ENCODE measurements at places on chromosomes 16 and 17. TPM values are rescaled to one million over a fixed set of nuclear protein-coding genes. Genes with fewer than 3 reads are reported as not detected.
A peak's percentile ranks its signal among the peaks of the same experiment; 100 is the strongest.

DNA sequence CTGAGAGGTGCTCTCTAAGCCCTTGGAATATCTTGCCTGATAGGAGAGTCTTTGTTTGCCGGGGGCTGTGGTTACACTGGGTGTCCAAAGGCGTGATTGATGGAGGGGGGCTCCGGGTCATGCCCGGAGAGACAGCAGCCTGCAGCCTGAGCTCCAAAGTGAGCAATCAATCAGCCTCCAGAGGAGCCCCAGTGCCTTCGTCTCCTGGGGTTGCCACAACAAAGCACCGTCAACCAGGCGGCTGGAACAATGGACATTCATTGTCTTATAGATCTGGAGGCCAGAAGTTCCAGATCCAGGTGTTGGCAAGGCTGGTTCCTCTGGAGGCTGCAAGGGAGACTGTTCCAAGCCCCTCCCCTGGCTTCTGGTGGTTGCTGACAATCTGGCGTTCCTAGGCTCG, 24.0 kb upstream of the GINS2 start:
- DNase-seq: no peak

- DNase-seq: no peak
Measured at GRCh38 chr17:64786337-64786736, 124.2 kb upstream of the SMURF2 start.

The SSTR5 gene
- not detected for total RNA-seq

- no peak for DNase-seq
Measured at GRCh38 chr17:78375401-78376151, 2.9 kb upstream of the PGS1 start.

DNA sequence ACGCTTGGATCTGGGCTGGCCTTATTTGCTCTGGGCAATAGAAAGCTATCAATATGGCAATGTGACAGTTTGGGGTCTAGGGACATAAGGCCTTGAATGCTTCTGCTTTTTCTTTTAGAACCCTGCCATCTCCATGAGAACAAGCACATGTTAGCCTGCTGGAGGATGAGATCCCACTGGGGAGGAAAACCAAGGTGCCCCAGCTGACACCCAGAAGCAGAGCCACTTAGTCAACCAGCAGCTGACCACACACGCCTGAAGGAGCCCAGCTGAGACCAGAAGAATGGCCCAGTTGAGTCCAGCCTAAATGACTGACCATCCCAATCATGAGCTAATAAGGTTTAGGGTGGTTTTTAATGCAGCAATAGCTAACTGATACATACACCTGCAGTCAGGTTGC, 171.2 kb downstream of the AHSP start:
- no peak for DNase-seq

DNA sequence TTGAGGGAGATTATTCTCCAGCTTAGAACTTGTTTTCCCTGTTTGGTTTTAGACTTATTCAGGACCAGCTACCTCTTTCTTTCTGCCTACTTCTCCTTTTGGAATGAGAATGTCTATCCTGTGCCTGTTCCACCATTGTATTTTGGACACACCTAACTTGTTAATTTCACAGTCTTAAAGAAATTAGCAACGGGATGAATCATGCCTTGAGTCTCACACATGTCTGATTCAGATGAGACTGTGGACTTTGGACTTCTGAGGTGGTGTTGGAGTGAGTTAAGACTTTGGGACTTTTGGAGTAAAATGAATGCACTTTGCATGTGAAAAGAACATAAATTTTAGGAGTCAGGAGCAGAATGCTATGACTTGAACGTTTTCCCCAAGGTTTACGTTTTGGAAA, 581.4 kb downstream of the CDH11 start:
- no peak for DNase-seq

The SLC5A11 gene
- total RNA-seq: 0.18 TPM

The KRTAP4-5 gene
- total RNA-seq: not detected

- no peak for DNase-seq
Measured at GRCh38 chr17:47742319-47743181, 9.5 kb downstream of the TBX21 start.

DNA sequence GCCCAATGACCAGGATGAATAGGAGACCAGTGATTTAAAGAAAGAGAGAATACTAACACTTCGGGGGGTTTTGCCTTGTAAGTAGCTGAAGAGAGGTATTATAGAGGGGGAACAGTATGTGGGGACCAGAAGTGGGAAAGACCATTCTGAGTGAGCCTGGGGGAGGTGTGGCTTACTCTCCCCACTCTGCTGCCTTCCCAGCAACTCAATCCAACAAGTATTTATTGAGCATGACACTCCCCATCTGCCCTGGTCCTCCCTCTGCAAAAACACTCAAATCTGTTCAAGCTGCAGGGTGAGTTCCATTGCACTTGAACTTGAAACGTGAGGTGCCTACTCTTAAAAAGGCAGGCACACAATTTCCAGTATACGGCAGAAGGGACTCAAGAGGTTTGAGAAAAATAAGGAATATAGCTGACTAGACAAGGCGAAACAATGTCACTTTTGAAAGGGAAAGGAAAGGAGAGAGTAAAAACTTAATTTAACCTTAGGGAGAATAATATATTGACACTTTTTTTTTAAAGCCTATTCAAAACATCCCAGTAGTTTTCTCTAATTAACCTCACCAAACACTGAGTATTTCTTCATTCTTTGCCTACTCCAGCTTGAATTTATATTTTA, 8.2 kb downstream of the FAM117A start:
- peak; percentile 72 for DNase-seq

DNA sequence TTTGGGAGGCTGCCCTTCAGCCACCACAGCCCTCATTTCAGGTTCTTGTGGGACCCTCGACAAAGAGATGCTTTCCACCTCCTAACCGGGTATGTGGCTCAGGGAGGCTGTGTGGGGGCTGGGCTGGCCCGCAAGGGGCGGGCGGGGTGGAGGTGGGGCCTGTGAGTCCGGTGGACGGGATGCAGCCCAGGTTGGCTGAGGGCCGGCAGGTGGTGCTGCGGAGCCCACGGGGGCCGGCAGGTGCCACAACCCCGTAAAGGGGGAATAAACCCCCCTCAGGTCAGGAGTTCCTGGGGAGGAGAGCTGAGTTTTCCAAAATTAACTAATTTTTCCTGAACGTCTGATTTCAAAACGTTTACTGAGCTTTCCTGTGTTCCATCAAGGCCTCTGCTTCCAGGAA, 4.9 kb upstream of the CIAO3 start:
- no peak for DNase-seq

GRCh38 chr16:83420206-83420760, 387.5 kb upstream of the HSBP1 start:
- DNase-seq: no peak

DNA sequence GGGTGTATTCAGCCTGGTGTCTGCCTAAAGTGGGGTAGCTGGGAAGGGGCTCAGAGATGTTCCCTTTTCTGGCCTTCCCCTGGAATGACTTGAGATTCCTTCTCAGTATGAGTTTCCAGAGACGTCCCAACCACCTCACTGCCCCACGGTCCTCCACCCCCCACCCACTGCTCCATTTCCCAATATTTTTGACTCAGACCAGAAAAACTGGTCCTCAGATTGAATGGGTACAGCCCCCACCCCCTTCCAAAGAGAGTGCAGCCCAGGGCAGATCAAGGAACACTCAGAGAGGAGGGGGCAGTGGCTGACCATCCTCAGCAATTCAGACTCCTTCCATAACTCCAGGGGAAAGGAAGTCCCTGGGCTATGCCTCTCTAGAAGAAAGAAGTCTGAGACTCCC, 3.2 kb downstream of the ACLY start:
- no peak for DNase-seq

The PDPK1 gene
- total RNA-seq: 8.4 TPM

DNA sequence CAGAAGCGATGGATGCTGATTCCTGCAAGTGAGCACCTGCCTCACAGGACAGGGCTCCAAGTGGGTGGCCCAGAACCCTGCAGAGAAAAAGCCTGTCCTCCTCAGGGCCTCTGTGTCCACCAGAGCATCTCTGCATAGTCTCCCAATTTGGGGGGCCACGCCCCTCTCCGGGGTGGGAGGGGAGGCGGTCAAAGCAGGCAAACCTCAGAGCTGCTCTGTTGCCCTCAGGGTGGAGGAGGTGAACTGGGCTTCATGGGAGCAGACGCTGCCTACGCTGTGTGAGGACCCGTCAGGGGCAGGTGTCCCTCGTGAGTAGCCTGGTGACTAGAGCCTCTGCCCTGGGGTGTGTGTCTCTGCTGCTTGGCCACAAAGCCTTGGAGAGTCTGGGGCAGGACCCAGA, 19.3 kb downstream of the TRPV2 start:
- DNase-seq: no peak

DNA sequence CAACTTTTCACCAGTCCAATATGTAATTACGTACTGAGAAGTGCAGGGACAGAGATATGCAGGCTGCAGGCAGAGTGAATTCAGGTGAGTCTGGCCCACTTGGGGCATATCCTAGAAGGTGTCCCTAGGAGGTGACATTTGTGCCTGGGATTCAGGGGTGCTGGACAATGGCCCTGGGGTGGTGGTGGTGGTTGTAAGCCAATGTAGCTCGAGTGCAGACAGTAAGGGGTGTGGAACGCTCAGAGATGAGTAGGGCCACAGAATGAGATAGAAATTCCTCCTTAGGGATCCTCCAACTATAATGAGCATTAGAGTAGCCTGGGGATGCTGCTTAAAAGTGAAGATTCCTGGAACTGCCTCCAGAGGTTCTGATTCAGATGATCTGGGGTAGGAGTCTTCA, 221.7 kb upstream of the MPHOSPH6 start:
- no peak for DNase-seq

DNA sequence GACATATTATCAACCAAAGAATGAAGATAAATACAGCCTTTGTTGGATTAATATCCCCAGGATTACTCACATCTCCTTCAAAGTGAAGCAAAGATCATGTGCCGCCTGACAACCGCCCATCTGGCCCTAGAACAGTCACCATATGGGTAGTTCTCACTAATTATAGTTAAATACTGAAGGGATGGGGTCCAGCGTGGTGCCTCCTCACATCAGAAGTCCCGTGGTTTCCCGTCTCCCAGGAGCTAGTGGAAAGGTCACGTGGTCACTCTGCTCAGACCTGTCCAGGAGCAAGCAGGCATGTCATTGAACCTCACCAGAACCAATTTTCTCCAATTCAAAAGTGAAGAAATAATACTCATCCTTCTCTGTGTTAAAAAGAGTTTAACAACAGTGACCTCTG, 434.5 kb downstream of the SHISA9 start:
- no peak for DNase-seq
